ENCODE measurements at places on chromosomes 1 and 21. TPM values are rescaled to one million over a fixed set of nuclear protein-coding genes. Genes with fewer than 3 reads are reported as not detected.

ELOVL1 gene
- total RNA-seq = 83.6 TPM

PDPN gene
- total RNA-seq = not detected

GRCh38 chr1:110668549-110668948 lies 6.2 kb downstream of the KCNA3 start:
- no peak for DNase-seq

- DNase-seq = no peak
Observed at GRCh38 chr1:219553934-219554502, 58.9 kb downstream of the ZC3H11B start.

FMN2 gene
- total RNA-seq = not detected

- DNase-seq = no peak
Observed at GRCh38 chr1:30879126-30879786, 29.3 kb downstream of the SDC3 start.

GRCh38 chr21:28111151-28111619 lies 881.5 kb downstream of the LTN1 start:
- no peak for DNase-seq

S100A5 gene
- total RNA-seq = 2.4 TPM

PGLYRP3 gene
- total RNA-seq = not detected

LYPD8 gene
- not detected for total RNA-seq

TTC22 gene
- total RNA-seq = 0.76 TPM

DNA sequence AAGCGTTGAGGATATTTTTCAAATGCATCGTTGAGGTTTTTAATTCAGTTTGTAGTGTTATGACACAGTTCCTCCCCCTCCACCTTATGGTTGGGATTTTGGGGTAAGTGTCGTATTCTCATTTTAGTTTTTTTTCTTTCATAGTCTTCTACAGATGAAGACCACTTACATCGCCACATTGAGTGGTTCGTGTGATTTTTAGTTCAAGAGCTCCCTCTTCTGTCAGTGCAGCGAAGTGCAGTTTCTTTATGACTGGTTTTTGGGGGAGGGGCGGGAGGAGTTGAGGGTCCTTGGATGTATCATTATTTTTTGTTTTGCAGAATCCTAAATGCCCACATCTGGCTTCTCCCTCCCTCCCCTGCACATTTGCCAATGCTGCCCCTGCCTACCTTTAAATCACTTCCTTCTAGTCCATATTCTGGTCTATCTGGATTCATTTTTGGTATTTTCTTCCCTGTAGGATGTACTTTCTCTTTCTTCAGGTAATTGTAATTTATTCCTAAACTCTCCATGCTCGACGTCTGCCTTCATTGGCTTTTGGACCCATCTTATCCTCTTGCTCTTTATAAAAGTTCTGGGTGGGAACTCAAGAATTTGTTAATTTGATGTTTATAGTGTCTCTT lies 433.1 kb downstream of the CAMTA1 start:
- DNase-seq = no peak

DNA sequence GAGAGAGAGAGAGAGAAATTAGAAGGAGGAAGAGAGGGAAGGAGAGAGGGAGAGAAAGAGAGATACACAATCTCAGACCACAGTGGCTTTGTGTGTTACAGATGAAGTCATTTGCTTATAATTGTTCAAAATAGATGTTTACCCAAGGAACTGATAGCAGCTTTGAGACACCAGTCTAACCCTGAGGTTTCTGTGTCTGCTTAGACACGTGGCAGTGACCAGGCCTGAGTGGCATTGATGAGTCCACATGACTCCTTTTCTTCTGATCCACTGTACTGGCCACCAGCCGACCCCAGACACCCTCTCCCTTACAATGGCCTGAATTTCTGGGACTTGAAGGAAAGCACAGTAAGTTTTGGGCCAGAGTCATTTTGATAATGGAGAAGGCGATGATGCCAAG lies 104.9 kb downstream of the DUSP10 start:
- DNase-seq = no peak

DNA sequence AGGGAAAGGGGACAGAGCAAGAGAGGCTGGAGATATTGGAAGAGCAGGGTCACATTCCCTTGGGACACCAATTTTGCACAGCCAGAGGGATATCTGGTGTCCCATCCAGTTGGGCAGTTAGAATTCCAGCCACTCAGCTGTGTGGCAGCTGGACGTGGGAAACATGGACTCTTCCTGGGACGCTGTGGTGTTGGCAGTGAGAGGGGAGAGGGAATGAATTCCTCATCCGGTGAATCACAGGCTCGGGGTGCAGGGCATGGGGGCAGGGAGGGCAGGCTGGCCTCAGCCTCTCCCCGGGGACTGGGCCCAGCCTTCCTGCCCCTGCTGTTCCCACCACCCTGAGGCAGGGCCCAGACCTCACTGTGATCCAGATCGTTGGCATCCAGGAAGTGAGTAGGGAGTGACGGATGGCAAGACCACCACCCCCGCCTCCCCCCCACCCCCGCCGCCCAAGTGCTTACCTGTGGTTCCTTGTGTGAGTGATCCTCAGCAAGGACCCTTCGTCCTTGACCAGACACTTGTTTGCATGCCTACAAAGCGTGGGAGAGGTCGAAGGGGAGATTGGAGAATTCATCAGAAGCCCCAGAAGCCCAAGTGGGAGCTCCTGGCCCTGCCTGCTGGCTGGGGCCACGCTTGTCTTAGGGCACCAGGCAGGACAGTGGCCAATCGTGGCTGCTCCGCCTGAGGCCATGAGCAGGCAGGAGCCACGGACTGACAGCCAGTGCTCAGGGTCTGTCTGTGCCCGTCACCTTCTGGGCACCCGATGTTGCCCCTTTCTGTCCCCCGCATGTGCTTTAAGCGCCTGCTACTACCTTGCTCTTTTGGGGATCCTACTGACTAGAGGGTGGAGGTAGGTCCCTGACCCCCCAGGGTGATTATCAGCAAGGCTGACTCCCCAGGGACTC lies 8.7 kb downstream of the WNT3A start:
- no peak for DNase-seq

DNA sequence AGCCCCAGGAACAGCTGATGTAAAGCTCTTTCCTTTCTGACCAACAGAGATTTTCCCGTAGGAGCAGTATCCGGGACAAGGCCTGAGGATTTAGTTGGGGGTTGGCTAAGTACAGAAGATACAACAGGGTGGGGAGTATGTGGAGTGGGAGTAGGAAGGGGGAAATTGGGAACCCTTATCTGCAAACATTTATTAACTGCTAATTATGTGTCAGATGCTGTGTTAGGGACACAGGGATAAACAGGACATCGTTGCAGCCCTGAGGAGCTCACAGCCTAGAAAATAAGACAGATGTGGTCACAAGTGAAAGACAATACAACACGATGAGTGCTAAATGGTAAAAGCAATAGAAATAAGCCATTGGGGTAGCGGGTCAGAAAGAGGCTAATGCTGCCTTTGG lies 12.0 kb downstream of the CD84 start:
- no peak for DNase-seq

- DNase-seq = no peak
Observed at GRCh38 chr1:39392851-39393573, 98.4 kb upstream of the BMP8A start.

GRCh38 chr1:222794656-222795474 lies 20.0 kb upstream of the DISP1 start:
- DNase-seq = no peak

DNA sequence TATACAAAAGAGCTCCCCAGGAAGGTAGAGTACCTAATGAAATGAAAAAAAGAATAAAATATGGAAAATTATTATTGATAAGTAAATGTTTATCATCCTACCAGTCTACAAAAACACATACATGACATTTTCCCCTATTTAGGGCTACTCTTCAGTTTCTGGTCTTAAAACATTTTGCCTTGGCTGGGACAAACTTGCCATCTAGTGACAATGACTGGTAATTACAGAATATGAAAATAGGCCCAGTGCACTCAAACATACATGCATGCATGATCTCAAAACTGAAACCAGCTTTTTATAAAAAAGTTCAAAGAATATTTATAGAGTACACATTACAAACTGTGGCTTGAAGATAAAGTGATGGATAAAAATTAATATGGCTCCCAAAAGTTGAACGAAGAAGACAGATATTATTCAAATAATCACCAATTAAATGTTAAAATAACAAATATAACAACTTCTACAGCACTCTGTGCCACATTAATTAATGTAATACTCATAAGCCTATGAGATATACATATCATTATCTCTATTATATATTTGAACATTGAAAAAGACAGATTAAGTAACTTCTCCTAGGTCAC lies 10.5 kb upstream of the RNPC3 start:
- DNase-seq = no peak

GRCh38 chr1:217953922-217954321 lies 322.8 kb downstream of the SPATA17 start:
- no peak for DNase-seq

GRCh38 chr1:116436611-116436970 lies 63.5 kb downstream of the ATP1A1 start:
- no peak for DNase-seq

ZFP69B gene
- total RNA-seq = 5.4 TPM

- no peak for DNase-seq
Observed at GRCh38 chr1:152481869-152482664, 28.5 kb upstream of the LCE5A start.

- DNase-seq = peak; percentile 30
Observed at GRCh38 chr1:7070389-7071029, 285.3 kb downstream of the CAMTA1 start.

DNA sequence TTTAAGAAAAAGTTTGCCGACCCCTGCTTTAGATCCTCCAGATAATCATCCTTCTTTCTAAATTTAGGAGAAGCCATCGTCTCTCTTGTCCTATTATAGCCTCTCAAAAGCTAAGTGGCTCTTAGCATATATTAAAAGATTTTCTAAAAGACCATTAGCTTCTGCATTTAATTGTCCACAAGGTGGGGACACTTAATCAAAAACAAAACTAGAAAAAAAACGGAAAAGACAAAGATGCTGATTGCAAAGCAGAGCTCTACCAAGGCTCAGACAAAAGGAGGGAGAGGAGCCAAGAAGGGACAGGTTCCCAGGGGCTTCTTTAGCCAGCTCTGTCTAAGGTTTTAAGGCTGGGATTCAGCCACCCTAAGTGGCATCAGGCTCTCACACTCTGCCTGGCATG lies 128.3 kb upstream of the HMGB4 start:
- no peak for DNase-seq

FAM151A gene
- not detected for total RNA-seq

DNA sequence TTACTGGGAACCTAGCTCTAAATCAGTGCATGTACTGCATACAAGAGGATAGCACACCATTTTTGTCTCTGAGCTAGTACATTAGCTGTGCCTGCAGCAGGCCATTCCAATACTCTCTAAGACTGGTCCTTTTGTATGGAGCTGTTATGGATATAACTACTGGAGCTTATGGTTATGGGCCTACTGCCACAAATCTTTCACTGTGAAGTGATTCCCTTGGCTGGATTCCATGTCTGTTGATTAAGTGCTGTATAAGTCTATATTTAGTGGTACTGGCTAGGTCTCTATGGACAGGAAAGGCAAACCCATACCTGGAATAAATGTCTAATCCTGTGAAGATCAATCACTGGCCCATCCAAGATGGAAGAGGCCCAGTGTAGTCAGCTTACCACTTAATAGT lies 12.0 kb downstream of the ZFYVE9 start:
- no peak for DNase-seq

DNA sequence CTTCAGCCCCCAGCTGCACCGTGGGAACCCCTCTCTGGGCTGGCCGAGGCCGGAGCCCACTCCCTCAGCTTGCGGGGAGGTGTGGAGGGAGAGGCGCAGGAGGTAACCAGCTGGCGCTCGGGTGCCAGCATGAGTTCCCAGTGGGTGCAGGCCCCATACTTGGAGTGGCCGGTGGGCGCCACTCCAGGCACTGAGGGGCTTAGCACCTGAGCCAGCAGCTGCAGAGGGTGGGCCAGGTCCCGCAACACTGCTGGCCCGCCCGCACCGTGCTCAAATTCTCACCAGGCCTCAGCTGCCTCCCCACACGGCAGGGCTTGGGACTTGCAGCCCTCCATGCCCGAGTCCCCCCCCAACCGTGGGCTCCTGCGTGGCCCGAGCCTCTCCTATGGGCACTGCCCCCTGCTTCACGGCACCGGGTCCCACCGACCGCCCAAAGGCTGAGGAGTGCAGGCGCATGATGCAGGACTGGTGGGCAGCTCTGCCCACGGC lies 47.2 kb downstream of the LRRC53 start:
- DNase-seq = no peak

KLHDC7A gene
- not detected for total RNA-seq

- DNase-seq = no peak
Observed at GRCh38 chr1:167612587-167613385, 17.2 kb upstream of the RCSD1 start.

KCNK2 gene
- total RNA-seq = not detected

- DNase-seq = no peak
Observed at GRCh38 chr1:168623003-168623828, 46.8 kb downstream of the XCL1 start.

DNA sequence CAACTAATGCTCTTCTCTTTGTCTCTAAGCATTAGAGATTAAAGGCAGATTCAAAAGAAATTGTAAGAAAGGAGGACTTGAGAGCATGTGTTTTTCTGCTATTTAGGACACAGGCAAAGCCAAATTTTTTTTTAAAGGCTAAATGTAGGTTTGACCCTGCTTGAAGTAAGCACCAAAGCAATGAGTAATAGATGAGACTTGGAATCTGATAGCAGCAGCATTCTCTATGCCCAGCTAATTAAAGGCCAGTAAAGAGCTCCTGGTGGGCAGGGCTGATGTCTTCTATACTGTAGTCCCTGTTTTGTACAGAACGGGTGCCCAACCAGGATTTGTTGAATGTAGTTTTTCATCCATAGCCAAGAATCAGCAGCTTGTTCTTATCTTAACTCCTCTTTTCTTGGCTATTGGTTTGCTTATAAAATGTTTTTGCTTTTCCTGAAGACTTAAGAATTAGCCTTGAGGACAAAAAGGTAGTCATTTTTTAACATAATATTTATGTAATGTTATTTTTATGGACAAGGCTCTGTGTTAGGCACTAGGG lies 179.6 kb downstream of the LMO4 start:
- no peak for DNase-seq

- no peak for DNase-seq
Observed at GRCh38 chr1:29478879-29479278, 242.6 kb downstream of the PTPRU start.

DNA sequence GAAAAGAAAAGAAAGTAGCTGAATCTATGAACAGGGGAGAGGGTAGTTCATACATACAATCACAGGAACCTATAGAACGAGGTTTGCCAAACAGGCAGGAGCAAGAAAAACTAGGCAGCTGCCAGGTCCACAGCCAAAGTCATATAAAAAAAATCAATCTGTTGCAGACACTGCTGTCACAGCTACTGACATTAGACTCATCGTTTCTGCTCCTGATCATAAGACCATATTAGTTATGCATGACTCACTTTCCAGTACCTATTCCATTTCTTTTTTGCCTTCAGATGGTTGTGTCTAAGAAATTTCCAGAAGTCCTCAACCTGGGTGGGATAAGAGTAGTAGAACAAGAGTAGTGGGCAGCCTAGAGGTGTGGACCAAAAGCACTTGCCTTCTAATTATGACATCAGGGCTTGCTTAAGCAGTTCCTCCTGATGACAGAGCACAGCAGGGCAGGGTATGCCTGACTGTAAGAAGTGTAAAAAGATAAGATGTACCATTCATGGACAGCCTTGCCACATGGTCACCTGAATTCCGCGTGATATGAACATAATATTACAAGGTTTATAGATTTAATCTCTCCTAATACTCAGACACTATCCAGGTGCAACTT lies 323.2 kb upstream of the SGIP1 start:
- DNase-seq = no peak

All from activated T-helper 2 cell treated with anti-CD3 and anti-CD28 coated beads, Interferon-gamma antibody, Interleukin-2, Interleukin-4, amounts not matched to agents 10 μg/mL and 5 μg/mL and 100 μg/mL, durations not matched to agents 14 hours and 24 hours and 36 hours (primary cell).